Bronchus fibroblast of lung (primary cell): ENCODE measurements at places on chromosomes 5 and 9. TPM values are rescaled to one million over a fixed set of nuclear protein-coding genes. Genes with fewer than 3 reads are reported as not detected.

The PTAR1 gene
- 20.8 and 27.1 TPM in 2 replicates for total RNA-seq

The SPARC gene
- 644 and 678 TPM in 2 replicates for total RNA-seq

The PRRT1B gene
- not detected in 2 replicates for total RNA-seq

The ADGRV1 gene
- 0.17 TPM in 1 of 2 replicates, not detected in the other for total RNA-seq

The KDM4C gene
- 8.0 and 9.6 TPM in 2 replicates for total RNA-seq

The SSBP2 gene
- total RNA-seq: 25.9 and 36.1 TPM in 2 replicates
